ENCODE measurements at places on chromosomes 12 and 14.

DNA sequence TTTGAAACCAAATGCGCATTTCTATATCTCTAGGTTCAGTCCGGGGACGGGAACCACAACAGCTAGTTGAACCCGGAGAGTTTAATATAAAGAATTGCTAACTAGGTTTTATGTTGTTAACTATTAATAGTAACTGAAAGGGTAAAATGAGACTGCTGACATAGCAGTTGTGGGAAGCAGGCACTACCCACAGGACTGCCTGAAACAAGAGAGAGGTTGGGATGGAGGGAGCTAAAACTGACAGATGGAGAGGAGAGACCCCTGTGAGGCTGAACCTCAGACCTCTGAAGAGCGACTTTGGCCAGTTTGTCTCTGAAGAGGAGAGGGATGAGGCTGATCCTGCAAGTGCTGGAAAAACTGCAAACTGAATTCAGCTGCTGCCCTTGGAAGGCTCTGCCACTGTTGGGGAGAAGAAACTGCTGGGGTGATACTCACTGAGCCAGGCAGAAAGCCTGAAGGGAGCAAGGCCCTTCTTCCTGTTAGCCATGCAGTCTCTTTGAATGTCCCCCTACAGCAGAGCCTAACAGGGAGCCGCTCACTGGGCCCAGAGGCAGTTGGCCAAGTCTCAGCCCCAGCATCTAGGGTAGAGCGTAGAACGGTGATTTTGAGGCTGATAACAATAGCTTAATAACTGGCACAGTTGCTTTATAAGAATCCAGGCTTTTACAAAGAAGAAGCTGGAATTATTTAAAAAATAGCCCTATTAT lies 172.2 kb downstream of the NPAS3 start:
- DNase-seq, result no peak

DNA sequence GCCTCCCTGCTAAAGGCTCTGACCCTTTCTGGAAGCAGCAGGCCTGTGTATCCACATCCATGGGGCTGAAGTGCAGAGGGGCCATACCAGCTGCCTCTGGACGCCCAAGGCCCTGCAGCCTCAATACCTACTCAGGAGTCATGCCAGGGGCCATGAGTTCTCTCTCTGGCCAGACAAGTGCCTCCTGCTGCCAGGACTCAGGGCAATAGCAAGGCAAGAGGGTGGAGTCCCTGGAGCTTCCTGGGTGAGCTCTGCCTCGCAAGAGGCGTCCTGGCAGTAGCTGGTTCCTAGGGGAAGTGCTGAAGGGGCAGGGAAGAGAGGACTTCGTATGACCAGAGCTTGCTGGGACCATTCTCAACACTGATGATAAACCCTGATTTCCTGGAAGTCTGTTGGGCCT lies 10.9 kb upstream of the ENDOU start:
- DNase-seq, result no peak

DNA sequence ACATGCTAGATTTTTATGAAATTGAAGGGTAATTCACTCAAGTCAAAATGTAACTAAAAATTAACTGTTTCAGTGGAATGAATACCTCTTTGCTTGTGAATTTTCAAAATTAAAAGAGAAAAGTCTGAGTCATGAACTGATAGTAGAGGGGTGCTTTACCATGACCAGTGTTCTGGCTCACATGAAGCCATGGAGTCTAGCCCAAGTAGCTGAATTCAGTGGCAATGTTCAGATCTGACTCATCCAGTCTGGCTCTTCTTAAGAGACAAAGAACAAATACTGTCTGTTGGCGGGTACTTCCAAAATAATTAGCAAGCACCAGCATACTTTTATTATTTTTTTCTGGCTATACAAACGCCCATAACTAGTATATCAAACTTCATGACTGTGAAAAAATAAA lies 366.3 kb upstream of the GARIN6 start:
- no peak for DNase-seq

DNA sequence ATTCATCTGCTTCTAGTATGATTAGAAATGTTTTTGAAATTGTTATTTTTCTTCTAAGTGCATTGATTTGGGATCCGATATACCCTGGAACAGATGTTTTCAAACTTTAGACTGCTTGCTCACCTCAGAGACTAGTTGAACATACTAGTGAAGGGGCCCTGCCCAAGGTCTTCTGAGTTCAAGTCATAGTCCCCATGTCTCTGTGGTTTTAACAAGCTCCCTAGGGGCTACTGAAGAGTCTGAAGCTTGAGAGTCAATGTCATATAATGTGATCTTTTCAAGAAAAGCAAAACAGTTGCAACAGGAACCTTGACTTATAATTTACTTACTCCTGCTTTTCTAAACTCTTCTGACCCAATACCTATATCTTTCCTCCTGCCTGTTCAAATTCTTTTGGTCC lies 7.5 kb upstream of the UBE2N start:
- DNase-seq, result no peak

- no peak for DNase-seq
These were observed 407.1 kb downstream of the TRHDE start for GRCh38 chr12:72679147-72679757.

Measured in LoVo (cell line).